ENCODE measurements at places on chromosomes 4 and X. TPM values are rescaled to one million over a fixed set of nuclear protein-coding genes. Genes with fewer than 3 reads are reported as not detected.
A peak's percentile ranks its signal among the peaks of the same experiment; 100 is the strongest.

GRCh38 chr4:174714393-174715211, 114.4 kb downstream of the GLRA3 start:
- no peak overlapping the region for H3K4me3 ChIP-seq
- no peak overlapping the region for H3K27ac ChIP-seq
- no peaks in the 10 kb centered on the region for H3K27me3 ChIP-seq
- no peaks in the 10 kb centered on the region for H3K36me3 ChIP-seq
- peak; percentile 54 for DNase-seq

DNA sequence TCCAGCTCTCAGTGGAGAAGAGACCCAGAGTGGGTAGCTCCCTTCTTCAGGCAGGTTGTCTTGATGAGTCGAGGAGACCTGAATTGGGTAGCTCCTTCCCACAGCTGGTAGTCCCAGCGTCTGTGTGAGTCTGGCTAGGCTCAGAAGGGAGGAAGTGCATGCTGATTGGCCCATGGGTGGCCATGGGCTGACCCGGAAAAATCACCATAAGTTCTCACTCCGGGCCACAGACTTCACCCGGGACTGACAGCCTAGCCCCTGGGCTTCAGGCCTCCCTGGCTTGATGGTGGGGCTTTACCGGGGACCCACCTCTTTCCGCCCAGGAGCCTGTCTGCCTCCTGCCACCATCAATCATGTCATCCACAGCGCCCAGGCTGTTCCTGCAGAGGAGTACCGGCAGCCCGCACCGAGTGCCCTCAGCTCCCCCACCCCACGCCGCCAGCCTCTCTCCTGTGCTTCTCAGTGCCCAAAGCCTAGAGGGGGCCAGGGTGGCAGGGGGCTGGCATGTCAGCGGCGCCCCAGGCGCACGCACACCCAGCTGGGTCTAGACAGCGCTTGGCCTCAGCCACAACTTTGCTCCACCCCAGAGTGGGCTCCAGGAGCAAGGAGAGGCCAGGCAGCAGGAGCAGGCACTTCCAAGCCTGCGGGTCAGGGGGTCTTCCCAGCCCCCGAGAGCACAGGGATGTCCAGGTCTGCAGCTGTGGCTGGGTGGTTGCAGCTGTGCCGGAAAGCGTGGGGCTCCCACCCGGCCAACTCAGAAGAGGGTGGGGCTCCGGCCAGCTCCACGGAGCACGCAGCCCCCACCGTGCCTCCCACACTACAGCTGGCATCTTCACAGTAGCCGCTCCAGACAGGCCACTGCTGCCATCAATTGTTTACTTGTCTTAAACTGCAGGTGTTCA, 16.1 kb upstream of the SAT1 start:
- no peak for DNase-seq
- H3K36me3 ChIP-seq: no peaks in the 10 kb centered on the region
- no peaks in the 10 kb centered on the region for H3K27me3 ChIP-seq
- no peak overlapping the region for H3K4me3 ChIP-seq

- H3K36me3 ChIP-seq: no peaks in the 10 kb centered on the region
- DNase-seq: no peak
- H3K27me3 ChIP-seq: peaks cover 15% of the 10 kb centered on the region
- peaks cover 7% of the 10 kb centered on the region for H3K4me1 ChIP-seq
- H3K4me3 ChIP-seq: no peak overlapping the region
- H3K27ac ChIP-seq: no peak overlapping the region
Measured at GRCh38 chr4:86274642-86275041, 85.2 kb downstream of the MAPK10 start.

GRCh38 chr4:145635630-145636029, 16.4 kb downstream of the MMAA start:
- no peaks in the 10 kb centered on the region for H3K27me3 ChIP-seq
- no peak overlapping the region for H3K4me3 ChIP-seq
- peaks cover 11% of the 10 kb centered on the region for H3K4me1 ChIP-seq
- no peak for DNase-seq

DNA sequence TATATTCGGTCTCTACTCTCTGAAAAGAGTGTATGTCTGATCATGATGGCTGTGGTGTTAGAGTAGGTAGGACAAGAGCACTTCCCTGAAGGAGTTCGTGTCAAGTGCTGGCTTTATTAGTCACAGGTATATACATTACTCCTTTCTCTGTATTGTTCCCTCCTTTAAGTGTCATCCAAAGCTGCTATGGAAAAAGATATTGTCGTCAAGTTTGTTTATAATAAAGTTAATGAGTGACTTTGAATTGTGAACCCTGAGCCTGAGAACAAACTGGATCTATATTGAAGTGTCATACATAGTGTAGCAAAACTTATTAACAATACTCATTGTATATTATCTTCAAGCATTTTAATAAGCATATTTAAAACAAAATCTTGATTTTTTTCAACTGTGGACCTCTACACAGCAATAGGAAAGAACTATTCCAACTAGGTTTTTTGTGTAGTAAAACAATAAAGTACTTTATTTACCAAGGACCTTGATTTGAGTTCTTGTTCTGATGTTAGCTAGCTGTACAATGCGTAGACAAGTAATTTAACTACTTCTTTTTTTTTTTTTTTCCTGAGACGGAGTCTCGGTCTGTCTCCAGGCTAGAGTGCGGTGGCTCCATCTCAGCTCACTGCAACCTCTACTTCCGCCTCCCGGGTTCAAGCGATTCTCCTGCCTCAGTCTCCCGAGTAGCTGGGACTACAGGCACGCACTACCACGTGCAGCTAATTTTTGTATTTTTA, 177.7 kb downstream of the RAPGEF2 start:
- H3K27ac ChIP-seq: no peak overlapping the region
- H3K4me3 ChIP-seq: no peak overlapping the region
- H3K36me3 ChIP-seq: no peaks in the 10 kb centered on the region
- DNase-seq: no peak

- no peaks in the 10 kb centered on the region for H3K36me3 ChIP-seq
- peak; percentile 44 for DNase-seq
- peaks cover 30% of the 10 kb centered on the region for H3K4me1 ChIP-seq
- peak overlapping the region; percentile 72 for H3K27ac ChIP-seq
- no peaks in the 10 kb centered on the region for H3K27me3 ChIP-seq
Measured at GRCh38 chr4:156829201-156829873, 142.3 kb downstream of the PDGFC start.

GRCh38 chr4:173038192-173038896, 130.3 kb upstream of the GALNT7 start:
- H3K27me3 ChIP-seq: peaks cover 2% of the 10 kb centered on the region
- H3K4me3 ChIP-seq: no peak overlapping the region
- H3K4me1 ChIP-seq: no peaks in the 10 kb centered on the region
- DNase-seq: peak; percentile 19
- H3K36me3 ChIP-seq: no peaks in the 10 kb centered on the region

- H3K4me3 ChIP-seq: no peak overlapping the region
- H3K4me1 ChIP-seq: peaks cover 2% of the 10 kb centered on the region
- no peaks in the 10 kb centered on the region for H3K36me3 ChIP-seq
- H3K27ac ChIP-seq: no peak overlapping the region
- DNase-seq: peak; percentile 61
Measured at GRCh38 chrX:115898382-115899001, 272.1 kb upstream of the AGTR2 start.

GRCh38 chr4:153248641-153249198, 44.5 kb downstream of the TRIM2 start:
- peak overlapping the region; percentile 82 for H3K4me3 ChIP-seq
- no peak for DNase-seq
- H3K27me3 ChIP-seq: no peaks in the 10 kb centered on the region
- no peak overlapping the region for H3K27ac ChIP-seq

DNA sequence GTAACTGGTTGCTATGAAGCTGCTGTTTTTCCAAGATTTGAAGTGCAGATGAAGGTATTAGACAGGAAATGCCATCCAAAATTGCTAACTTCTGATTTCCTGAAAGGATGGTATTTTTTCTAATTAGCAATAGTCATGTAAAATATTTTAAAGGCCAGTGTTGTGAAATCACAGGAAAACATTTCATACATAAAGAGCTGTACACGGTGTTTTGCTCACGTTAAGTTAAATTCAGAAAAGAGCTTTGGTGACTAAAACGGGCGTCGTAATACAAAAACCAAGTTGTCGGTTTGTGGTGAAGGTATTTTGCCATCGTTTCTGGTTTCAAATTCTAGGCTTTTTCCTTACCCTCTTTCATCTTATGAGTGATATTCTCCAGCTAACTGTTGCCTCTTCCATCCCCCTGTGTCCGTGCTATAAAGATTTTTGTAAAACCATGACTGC, 39.8 kb downstream of the AFF1 start:
- no peak overlapping the region for H3K4me3 ChIP-seq
- H3K4me1 ChIP-seq: peaks cover 12% of the 10 kb centered on the region
- H3K27ac ChIP-seq: no peak overlapping the region
- no peaks in the 10 kb centered on the region for H3K36me3 ChIP-seq

GRCh38 chr4:120007896-120008436, 58.7 kb downstream of the MAD2L1 start:
- H3K27me3 ChIP-seq: no peaks in the 10 kb centered on the region
- no peaks in the 10 kb centered on the region for H3K36me3 ChIP-seq
- H3K4me1 ChIP-seq: peaks cover 16% of the 10 kb centered on the region
- DNase-seq: no peak
- no peak overlapping the region for H3K4me3 ChIP-seq

GRCh38 chr4:150080875-150081274, 2.6 kb downstream of the DCLK2 start:
- no peaks in the 10 kb centered on the region for H3K27me3 ChIP-seq
- no peaks in the 10 kb centered on the region for H3K36me3 ChIP-seq
- H3K4me1 ChIP-seq: peaks cover 16% of the 10 kb centered on the region
- H3K27ac ChIP-seq: no peak overlapping the region
- no peak for DNase-seq
- peak overlapping the region; percentile 86 for H3K4me3 ChIP-seq

DNA sequence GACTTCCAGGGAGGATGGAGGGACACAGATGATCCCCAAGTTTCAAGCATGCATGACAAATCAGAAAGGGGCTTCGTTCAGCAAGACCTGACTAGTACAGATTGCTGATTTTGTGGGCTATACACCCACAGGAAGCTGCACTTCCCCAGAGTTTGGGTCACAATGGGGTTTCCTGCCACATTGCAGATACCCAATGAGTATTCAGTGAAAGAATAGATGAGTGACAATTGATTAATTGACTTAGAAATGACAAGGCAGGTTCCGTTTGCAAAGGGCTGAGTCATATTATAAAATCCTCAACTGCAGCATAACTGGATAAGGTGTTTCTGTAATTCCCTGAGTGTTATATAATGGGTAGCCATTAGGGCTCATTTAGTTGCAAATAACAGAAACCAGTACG, 146.6 kb upstream of the TBL1X start:
- H3K27me3 ChIP-seq: no peaks in the 10 kb centered on the region
- no peak overlapping the region for H3K4me3 ChIP-seq
- H3K4me1 ChIP-seq: no peaks in the 10 kb centered on the region
- DNase-seq: no peak
- H3K27ac ChIP-seq: no peak overlapping the region

GRCh38 chrX:70481471-70482270, 37.0 kb downstream of the DLG3 start:
- H3K36me3 ChIP-seq: no peaks in the 10 kb centered on the region
- H3K27ac ChIP-seq: peak overlapping the region; percentile 89
- no peak for DNase-seq

GRCh38 chrX:128805236-128805635, 718.1 kb downstream of the SMARCA1 start:
- no peak overlapping the region for H3K27ac ChIP-seq
- no peak overlapping the region for H3K4me3 ChIP-seq
- H3K36me3 ChIP-seq: no peaks in the 10 kb centered on the region
- no peaks in the 10 kb centered on the region for H3K27me3 ChIP-seq
- DNase-seq: no peak

GRCh38 chrX:82695066-82695465, 813.0 kb upstream of the POU3F4 start:
- H3K4me3 ChIP-seq: no peak overlapping the region
- H3K4me1 ChIP-seq: no peaks in the 10 kb centered on the region
- no peak overlapping the region for H3K27ac ChIP-seq
- no peak for DNase-seq
- H3K27me3 ChIP-seq: no peaks in the 10 kb centered on the region

DNA sequence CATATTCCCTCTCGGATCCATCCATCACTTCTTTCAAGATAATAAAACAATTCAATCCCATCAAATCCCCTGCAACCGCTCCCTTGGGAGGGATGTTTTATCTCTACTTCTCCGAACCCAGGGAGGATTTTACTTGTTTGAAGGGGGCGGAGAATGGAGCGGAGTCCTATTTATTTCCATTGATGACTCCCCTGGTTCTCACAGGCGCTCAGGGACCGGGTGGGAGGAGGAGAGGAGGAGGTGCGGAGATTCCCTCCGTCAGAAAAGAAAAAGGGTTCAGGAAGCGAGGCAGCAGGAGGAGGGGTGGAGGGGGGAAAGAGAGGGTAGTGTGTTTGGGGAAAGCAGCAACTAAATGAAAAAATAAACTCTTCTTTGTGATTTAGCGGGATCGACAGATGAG, 2.1 kb downstream of the NDNF start:
- H3K27ac ChIP-seq: no peak overlapping the region
- H3K4me3 ChIP-seq: peak overlapping the region; percentile 70
- no peaks in the 10 kb centered on the region for H3K36me3 ChIP-seq
- H3K27me3 ChIP-seq: peaks cover 58% of the 10 kb centered on the region

DNA sequence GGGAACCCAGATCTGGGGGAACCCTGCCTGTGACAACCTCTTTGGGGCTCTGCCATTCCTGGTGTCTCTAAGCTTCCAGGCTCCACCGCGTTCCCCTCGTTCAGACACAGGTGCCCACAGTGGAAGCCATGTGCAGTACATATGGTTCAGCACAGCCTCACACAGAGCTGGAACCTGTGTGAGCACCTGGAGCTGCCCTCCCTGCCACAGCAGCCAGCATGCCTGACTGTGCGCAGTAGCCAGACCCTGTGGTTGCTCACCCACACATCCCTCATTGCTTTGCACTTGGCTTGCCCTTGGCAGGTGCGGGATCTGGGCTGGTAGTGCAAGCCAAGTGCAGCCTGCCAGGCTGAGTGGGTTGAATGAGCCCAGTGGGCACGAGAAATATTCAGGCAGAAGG, 814.2 kb downstream of the PDHA2 start:
- H3K4me1 ChIP-seq: no peaks in the 10 kb centered on the region
- no peak overlapping the region for H3K4me3 ChIP-seq
- no peak for DNase-seq
- H3K27me3 ChIP-seq: no peaks in the 10 kb centered on the region
- no peaks in the 10 kb centered on the region for H3K36me3 ChIP-seq
- no peak overlapping the region for H3K27ac ChIP-seq

GRCh38 chrX:154051201-154051810, 31.6 kb upstream of the IRAK1 start:
- no peak overlapping the region for H3K4me3 ChIP-seq
- H3K27me3 ChIP-seq: no peaks in the 10 kb centered on the region
- H3K4me1 ChIP-seq: peaks cover 22% of the 10 kb centered on the region
- no peak for DNase-seq

BMP3 gene
- total RNA-seq: not detected

PABPC1L2A gene
- total RNA-seq: not detected

RPGR gene
- total RNA-seq: 8.0 TPM

NLRP2B gene
- not detected for total RNA-seq

BMPR1B gene
- total RNA-seq: 7.1 TPM

PCDH11X gene
- total RNA-seq: under 0.01 TPM

GLRB gene
- total RNA-seq: 32.4 TPM

RFC1 gene
- total RNA-seq: 54.5 TPM

ERCC6L gene
- 0.59 TPM for total RNA-seq

GABRQ gene
- total RNA-seq: not detected

SHROOM3 gene
- total RNA-seq: 9.8 TPM

S100G gene
- not detected for total RNA-seq

LUZP4 gene
- not detected for total RNA-seq

PF4V1 gene
- not detected for total RNA-seq

IL1RAPL2 gene
- total RNA-seq: not detected

FAM47E gene
- total RNA-seq: under 0.01 TPM

NXF3 gene
- 0.36 TPM for total RNA-seq

WNK3 gene
- total RNA-seq: 1.1 TPM

SPANXD gene
- not detected for total RNA-seq

MAGEA9B gene
- total RNA-seq: not detected

TLR7 gene
- total RNA-seq: under 0.01 TPM

MAD2L1 gene
- total RNA-seq: 4.7 TPM

Data from osteoblast (primary cell).